Activated CD4-positive, alpha-beta T cell treated with anti-CD3 and anti-CD28 coated beads, Interleukin-2, amount 10 ng/mL, durations not matched to agents 24 days and 14 days (primary cell): ENCODE measurements at places on chromosomes 3 and 15.

DNA sequence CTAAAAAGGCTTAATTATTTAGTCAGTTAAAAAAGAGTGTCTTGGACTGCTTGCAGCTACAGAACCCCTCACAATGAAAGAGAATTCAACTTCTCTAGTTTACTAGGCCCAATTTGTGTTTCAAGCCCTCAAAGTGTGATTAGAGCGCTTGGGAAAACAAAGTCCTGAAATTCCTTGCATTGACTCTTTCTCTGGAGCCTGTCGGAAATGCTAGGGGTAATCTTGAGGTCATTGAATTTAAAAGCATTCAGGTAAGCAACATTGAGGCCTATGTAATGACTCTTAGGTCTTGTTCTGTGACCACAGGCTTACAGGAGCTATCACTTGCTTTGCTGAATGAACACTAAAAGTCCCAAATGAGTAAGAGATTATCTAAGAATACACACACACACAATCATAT, 186.0 kb downstream of the NLGN1 start:
- DNase-seq, result no peak

DNA sequence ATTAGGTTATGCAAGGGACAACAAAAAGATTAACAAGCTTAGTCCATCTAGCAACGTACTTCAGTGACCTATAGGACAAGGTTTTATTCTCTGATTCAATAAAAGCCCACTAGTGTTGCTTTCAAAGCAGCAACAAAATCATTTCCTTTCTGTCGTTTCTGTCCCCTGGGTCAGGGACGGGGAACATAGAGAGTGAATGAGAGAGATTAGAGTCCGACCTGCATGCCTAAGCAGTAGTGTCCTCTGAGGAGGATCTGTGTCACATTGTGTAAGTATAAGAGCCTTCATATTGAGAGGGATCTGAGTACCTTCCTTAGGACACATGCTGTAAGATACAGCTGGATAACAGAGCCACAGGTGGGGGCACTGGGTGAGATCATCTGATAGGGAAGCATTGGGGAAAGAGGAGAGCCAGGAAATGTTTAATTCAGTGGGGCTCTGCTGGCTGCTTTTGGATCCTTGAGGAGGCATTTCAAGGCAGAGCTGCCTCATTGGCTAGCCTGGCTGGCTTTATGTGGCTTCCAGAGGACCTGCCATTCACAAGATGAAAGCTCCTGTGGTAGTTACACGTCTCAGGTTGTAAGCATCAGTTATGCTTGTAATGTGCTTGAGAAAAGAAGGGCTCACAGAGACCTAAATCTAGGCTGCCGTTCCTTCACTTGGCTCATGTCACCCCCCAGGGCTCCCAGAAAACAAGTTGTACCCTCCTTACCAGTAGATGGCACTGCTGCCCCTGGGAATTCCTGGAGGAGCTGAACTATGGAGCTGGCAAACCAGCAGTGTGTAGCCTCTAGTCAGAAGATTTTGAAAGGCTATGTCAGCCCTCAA, 2.7 kb downstream of the TMEM108 start:
- peak; percentile 69 for DNase-seq

GRCh38 chr15:67175643-67176071, 78.8 kb downstream of the AAGAB start:
- DNase-seq, result peak; percentile 71

GRCh38 chr3:143809121-143809621, 39.1 kb downstream of the SLC9A9 start:
- no peak for DNase-seq
